Activated naive CD4-positive, alpha-beta T cell treated with Interleukin-2 at 50 U/mL for 16 hours (primary cell): ENCODE measurements at places on chromosomes 3 and 15.

GRCh38 chr3:182323898-182324297 is 469.4 kb upstream of the ATP11B start:
- DNase-seq, result no peak

GRCh38 chr15:93243573-93243972 is 154.6 kb upstream of the RGMA start:
- DNase-seq, result no peak

DNA sequence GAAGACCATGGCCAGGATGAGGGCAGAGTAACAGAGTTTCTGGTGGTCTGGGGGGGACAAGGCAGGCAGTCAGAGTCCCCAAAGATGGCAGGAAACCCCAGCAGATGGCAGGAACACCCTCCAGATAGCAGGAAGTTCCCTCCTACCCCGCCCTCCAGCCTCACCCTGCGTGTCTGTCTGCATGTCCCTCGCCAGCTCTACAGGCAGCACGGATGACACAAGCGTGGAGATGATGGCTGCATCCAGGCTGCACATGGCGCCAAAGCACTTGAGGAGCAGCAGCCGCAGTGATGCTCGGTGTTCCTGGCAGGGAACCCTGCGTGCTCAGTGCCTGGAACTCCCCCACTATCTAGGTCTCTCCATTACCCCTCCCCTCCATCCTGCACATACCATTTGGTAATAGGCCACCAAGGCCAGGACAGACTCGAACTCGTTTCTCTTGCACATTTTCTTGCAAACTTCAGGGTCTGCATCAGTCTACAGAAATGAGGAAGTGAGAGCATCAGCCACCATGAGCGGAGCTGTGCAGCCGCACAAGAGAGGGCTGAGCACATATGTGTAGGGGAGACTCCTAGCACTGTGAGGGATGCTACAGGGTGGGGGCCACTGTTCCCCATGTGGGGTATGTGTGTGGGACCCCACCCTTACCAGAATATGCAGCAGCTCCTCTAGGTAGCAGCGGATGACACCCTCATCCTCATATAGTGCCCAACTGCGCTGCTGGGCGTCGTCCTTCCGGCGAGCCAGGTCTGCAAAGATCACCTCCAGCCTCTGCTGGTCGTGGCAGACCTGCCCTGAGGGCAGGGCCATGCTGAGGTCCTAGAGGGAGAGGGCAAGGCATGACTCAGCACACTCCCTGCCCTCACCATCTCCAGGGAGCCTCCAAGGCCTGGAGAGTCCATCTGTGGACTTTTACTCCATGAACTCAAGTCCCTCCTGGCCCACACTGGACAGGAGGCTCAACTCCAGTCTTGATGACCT is 6.0 kb downstream of the NCKIPSD start:
- no peak for DNase-seq

- no peak for DNase-seq
These were observed 170.2 kb downstream of the SUCNR1 start for GRCh38 chr3:152043620-152044019.

DNA sequence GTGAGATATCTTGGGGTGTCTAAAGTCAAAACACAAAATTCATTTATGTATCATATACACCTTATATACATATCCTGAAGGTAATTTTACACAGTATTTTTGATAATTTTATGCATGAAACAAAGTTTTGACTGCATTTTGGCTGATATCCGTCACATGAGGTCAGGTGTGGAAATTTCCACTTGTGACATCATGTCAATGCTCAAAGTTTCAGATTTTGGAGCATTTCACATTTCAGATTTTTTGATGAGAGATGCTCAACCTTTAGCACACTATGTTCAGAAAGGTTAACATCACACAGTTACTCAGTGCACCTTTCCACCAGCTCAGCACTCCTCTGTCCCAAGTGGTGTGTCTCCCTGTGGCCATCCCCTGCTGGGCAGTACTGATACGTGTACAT is 37.7 kb upstream of the CPB1 start:
- DNase-seq, result no peak

GRCh38 chr3:188889054-188889491 is 282.7 kb upstream of the TPRG1 start:
- DNase-seq, result no peak

DNA sequence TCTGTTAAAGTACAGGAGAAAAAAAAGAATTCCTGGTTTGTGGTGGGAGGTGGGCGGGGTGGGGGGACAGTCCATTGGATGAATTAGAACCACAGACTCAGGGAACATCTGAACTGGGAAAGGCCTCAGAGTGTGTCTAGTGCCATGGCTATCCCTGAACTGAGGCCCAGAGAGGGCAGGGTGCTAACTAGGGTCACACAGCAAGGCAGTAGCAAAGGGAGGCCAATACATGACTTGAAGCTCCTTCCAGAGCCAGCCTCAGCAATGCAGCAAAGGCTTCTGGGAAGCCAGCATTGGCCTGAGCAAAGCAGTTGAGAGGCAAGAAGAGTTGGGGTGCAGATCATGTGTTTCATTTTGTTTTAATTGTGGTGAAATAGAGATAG is 85.4 kb downstream of the SMAD6 start:
- no peak for DNase-seq

- no peak for DNase-seq
These were observed 13.5 kb downstream of the PTPRG start for GRCh38 chr3:61574854-61575253.

DNA sequence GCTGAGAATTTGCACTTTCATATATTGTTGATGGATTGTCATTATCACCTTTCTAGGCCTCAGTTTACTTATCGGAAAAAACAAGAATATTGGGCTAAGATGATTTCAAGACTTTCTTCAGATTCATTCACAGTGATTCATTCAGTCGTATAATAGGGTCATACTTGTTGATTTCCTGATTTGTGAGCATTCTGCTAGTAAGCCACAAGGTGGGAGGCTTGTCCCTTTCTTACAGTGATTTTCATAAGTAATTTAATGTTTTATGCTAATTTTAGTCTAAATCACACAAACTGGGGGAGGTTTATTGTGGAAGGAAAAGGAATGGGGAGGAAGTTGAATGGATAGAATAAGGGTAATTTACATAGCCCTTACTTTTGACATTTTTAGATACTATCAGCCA is 126.8 kb upstream of the GOLGA6L4 start:
- no peak for DNase-seq
